ENCODE measurements at places on chromosomes 4 and X. TPM values are rescaled to one million over a fixed set of nuclear protein-coding genes. Genes with fewer than 3 reads are reported as not detected.

Gene SYNPO2
- 0.74 TPM for total RNA-seq

Gene SERTM2
- not detected for total RNA-seq

GRCh38 chr4:173264684-173265185 is 69.4 kb downstream of the HMGB2 start:
- H3K4me1 ChIP-seq, result peaks cover 14% of the 10 kb centered on the region
- no peak overlapping the region for H3K4me3 ChIP-seq
- DNase-seq, result peak; percentile 33
- no peaks in the 10 kb centered on the region for H3K27me3 ChIP-seq

DNA sequence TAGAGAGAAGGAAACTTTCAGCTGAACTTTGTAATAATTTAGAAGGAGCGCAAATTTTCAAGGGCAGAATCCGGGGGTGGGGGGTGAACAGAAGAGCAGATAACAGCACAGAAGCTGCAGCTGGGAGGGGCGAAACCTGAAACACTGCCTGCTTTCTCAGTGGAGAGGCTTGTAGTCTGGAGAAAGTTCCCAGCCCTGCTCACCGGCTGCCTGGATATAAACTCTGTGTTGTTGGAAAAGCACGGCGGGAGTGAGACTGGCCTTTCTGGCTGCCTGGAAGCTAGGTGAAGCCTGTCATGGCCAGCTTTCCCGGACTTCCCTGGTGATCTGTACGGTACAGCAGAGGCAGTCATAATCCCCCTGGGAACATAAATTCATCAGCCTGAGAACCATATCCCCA is 1352.1 kb upstream of the DIAPH2 start:
- H3K36me3 ChIP-seq, result no peaks in the 10 kb centered on the region
- H3K4me1 ChIP-seq, result no peaks in the 10 kb centered on the region
- no peak for DNase-seq
- H3K27ac ChIP-seq, result no peak overlapping the region

DNA sequence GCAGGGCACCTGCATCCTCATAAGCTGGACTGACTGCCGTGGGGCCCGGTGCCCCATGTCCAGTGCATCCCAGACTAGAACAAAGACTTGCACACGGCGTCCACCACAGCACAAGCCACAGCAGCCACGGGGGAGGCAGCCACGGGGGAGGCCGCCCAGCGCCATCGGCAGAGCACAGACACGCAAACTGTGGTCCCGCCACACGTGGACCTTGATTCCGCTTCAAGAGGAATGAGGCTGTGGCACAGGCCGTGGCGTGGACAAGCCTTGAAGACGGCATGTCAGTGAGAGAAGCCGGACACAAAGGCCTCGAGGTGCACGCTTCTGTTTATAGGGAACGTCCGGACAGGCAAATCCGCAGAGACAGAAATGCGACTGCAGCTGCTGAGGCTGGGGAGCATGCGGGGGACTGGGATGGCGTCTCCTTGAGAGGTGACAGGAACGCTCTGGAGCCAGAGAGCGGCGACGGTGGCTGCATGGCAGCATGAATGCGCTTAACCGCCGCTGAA is 10.1 kb upstream of the CPLX1 start:
- H3K4me1 ChIP-seq, result peaks cover 21% of the 10 kb centered on the region
- H3K27me3 ChIP-seq, result no peaks in the 10 kb centered on the region

DNA sequence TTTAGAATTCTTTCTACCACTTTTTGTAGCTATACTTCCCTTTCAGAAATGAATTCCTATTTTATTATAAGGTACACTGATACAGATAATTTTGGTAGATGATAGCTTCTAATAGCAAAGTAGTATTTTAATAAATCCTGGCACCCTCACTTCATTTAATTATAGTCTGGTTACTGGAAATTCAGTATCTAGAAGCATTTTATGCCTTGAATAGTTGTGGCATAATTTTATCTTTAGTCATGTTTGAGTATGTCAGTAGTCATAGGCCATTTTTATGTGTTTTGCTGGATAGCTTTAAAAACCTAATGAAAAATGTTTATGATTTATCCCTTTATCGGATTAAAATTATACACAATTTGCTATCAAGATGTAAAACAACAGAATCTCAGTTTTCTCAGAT is 92.3 kb downstream of the DIAPH2 start:
- no peak overlapping the region for H3K27ac ChIP-seq
- no peaks in the 10 kb centered on the region for H3K36me3 ChIP-seq
- no peak overlapping the region for H3K4me3 ChIP-seq

GRCh38 chr4:3871181-3871852 is 105.1 kb downstream of the ADRA2C start:
- no peak overlapping the region for H3K27ac ChIP-seq
- H3K27me3 ChIP-seq, result peaks cover 27% of the 10 kb centered on the region
- no peaks in the 10 kb centered on the region for H3K36me3 ChIP-seq
- no peak overlapping the region for H3K4me3 ChIP-seq
- H3K4me1 ChIP-seq, result peaks cover 5% of the 10 kb centered on the region

DNA sequence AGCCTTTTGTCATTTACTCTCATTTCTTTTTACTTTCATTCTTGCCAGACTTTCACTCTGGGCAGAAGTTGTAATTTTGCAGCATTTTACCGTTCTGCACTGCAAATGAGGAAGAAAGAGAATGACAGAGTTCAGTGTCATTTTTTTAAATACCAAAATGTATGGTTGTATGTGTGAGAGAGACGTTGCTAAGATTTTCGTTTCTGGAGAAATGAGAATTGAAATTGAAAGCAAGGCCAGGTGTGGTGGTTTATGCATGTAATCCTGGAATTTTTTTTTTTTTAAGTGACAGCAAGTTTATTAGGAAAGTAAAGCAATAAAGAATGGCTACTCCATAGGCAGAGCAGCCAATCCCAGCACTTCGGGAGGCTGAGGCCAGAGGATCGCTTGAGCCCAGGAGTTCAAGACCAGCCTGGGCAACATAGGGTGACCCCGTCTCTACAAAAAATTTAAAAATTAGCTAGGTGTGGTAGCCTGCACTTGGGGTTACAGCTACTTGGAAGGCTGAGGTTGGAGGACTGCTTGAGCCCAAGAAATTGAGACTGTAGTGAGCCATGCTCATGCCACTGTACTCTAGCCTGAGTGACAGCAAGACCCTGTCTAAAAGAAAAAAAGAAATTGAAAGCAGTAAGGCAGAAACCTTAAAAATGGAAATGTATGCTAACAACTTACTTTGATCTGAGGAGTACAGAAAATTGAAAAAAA is 12.9 kb downstream of the DCK start:
- no peaks in the 10 kb centered on the region for H3K27me3 ChIP-seq
- peak overlapping the region; percentile 66 for H3K27ac ChIP-seq
- DNase-seq, result no peak
- peak overlapping the region; percentile 48 for H3K4me3 ChIP-seq
- H3K4me1 ChIP-seq, result peaks cover 75% of the 10 kb centered on the region

DNA sequence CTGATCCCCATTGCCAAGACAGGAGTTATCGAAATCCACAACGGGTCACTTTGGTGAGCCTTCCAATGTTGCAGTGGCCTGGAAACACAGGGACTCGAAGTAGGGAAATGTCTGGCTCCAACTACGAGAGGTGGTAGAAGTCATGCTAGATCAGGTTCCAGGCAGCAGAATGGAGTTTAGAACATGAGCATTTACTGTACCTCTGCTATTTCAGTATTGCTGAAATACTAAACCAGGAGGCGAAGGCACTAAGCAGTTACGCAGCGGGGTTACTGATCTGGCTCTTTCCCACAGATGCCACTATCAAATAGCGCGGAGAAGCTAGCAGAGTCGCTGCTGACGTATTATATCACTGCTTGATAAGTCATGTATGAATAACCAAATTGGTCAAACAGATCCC is 56.3 kb downstream of the PTCHD1 start:
- no peaks in the 10 kb centered on the region for H3K36me3 ChIP-seq
- H3K4me1 ChIP-seq, result no peaks in the 10 kb centered on the region
- no peak for DNase-seq
- no peak overlapping the region for H3K4me3 ChIP-seq
- H3K27ac ChIP-seq, result no peak overlapping the region

GRCh38 chr4:164572877-164573279 is 181.1 kb upstream of the SMIM31 start:
- no peaks in the 10 kb centered on the region for H3K4me1 ChIP-seq
- no peak overlapping the region for H3K4me3 ChIP-seq
- H3K36me3 ChIP-seq, result no peaks in the 10 kb centered on the region
- H3K27me3 ChIP-seq, result no peaks in the 10 kb centered on the region

- peaks cover 5% of the 10 kb centered on the region for H3K27me3 ChIP-seq
- H3K4me1 ChIP-seq, result no peaks in the 10 kb centered on the region
- H3K27ac ChIP-seq, result no peak overlapping the region
- DNase-seq, result no peak
- no peak overlapping the region for H3K4me3 ChIP-seq
Measured at GRCh38 chr4:169362607-169363006, 91.9 kb upstream of the SH3RF1 start.

DNA sequence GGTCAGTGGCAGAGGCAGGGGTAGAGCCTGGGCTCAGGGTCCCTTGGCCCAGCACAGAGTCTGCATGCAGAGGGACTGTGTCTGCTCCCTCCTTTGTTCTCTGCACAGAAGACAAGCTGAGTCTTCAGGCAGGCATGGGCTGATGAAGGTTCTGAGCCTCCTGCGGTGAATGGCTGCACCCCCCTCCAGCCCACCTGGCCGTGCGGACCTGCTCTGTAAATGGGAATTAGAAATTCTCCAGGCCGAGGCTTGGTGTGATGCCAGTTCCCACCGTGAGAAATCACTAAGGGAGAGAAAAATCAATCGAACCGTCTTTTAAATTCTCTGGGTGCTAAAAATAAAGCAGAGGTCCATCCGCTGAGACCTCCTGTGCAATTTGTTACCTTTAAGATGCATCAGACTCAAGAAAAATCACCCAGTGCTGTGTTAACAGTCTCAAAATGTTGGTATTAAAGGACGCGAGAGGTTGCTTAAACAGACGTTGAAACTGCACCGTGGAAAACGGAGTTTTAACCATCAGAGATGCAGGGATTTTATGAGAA is 96.0 kb downstream of the WFS1 start:
- no peaks in the 10 kb centered on the region for H3K36me3 ChIP-seq
- DNase-seq, result no peak
- no peaks in the 10 kb centered on the region for H3K4me1 ChIP-seq

Gene TLL1
- not detected for total RNA-seq

DNA sequence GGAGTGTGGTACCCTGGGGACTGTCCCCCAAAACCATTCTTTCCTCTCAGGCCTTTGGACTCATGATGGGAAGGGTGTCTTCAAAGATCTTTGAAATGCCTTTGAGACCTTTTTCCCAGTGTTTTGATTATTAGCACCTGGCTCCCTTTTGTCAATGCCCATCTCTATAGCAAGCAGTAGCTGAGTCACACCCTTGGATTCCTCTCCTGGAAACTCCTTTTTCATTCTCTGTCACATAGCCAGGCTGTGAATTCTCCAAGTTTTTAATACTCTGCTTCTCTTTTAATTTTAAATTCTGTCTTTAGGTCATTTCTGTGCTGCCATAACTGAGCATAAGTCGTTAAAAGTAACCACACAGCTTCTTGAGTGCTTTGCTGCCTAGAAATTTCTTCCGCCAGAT is 29.7 kb downstream of the IL21 start:
- no peaks in the 10 kb centered on the region for H3K36me3 ChIP-seq
- H3K27me3 ChIP-seq, result peaks cover 5% of the 10 kb centered on the region
- H3K4me1 ChIP-seq, result peaks cover 3% of the 10 kb centered on the region
- H3K4me3 ChIP-seq, result no peak overlapping the region
- H3K27ac ChIP-seq, result no peak overlapping the region
- DNase-seq, result no peak

DNA sequence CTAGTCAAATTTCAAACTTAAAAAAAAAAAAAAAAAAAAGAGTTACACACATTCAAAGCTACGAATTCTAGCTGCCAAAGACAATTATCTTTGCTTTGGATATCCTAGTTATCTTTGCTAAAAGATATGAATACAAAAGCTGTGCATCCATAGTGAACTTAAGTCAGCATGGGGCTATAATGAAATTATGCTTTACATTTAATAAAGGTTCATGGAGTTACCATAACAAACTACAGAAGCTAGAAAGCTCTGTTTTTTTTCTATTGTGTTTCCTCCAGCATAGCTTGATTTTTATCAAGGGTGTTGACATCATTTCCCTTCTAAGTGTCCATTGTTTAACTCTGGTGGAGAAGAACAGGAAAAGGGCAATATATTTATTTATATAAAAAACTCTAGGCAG is 234.1 kb downstream of the ANKRD50 start:
- no peak for DNase-seq
- H3K27me3 ChIP-seq, result peaks cover 3% of the 10 kb centered on the region
- no peaks in the 10 kb centered on the region for H3K4me1 ChIP-seq
- no peak overlapping the region for H3K27ac ChIP-seq

- H3K4me1 ChIP-seq, result no peaks in the 10 kb centered on the region
- no peak overlapping the region for H3K27ac ChIP-seq
- no peak for DNase-seq
- H3K36me3 ChIP-seq, result no peaks in the 10 kb centered on the region
- peaks cover 3% of the 10 kb centered on the region for H3K27me3 ChIP-seq
- no peak overlapping the region for H3K4me3 ChIP-seq
Measured at GRCh38 chrX:71923516-71923915, 12.9 kb downstream of the NHSL2 start.

Gene PDZD11
- 39.7 TPM for total RNA-seq

DNA sequence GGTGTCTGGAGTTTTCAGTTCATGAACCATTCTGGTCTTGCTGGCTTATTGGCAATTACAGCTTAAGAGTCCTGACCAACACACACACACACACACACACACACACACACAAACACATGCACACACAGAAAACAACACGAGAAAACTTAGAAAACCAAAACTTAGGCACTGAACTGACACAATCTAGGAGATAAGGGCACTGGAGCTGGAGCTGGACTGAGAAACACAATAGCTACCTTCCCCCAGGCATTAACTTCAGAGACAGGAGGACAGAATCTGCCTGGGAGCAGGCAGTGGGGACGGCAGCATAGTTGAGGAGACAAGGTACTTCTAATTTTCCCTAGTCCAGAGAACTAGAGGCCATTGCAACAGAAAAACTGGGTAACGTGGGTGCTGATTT is 62.3 kb downstream of the LNX1 start:
- DNase-seq, result no peak
- no peaks in the 10 kb centered on the region for H3K4me1 ChIP-seq
- peaks cover 16% of the 10 kb centered on the region for H3K27me3 ChIP-seq
- H3K27ac ChIP-seq, result no peak overlapping the region

GRCh38 chr4:26248647-26249046 is 72.2 kb upstream of the RBPJ start:
- no peak for DNase-seq
- H3K27ac ChIP-seq, result no peak overlapping the region
- H3K4me3 ChIP-seq, result no peak overlapping the region
- peaks cover 3% of the 10 kb centered on the region for H3K4me1 ChIP-seq
- peaks cover 5% of the 10 kb centered on the region for H3K27me3 ChIP-seq
- H3K36me3 ChIP-seq, result no peaks in the 10 kb centered on the region

Gene ADH1C
- not detected for total RNA-seq

Gene ADH1A
- not detected for total RNA-seq

- H3K4me3 ChIP-seq, result no peak overlapping the region
- peak; percentile 47 for DNase-seq
- no peak overlapping the region for H3K27ac ChIP-seq
- no peaks in the 10 kb centered on the region for H3K36me3 ChIP-seq
- H3K27me3 ChIP-seq, result no peaks in the 10 kb centered on the region
Measured at GRCh38 chrX:110167952-110168451, 149.9 kb downstream of the AMMECR1 start.

Data from activated CD8-positive, alpha-beta T cell treated with anti-CD3 and anti-CD28 coated beads, Interleukin-2, amount 10 ng/mL, durations not matched to agents 7 days and 5 days (primary cell).